GM23248 (cell line): ENCODE measurements at places on chromosomes 1 and 21. TPM values are rescaled to one million over a fixed set of nuclear protein-coding genes. Genes with fewer than 3 reads are reported as not detected.

DNA sequence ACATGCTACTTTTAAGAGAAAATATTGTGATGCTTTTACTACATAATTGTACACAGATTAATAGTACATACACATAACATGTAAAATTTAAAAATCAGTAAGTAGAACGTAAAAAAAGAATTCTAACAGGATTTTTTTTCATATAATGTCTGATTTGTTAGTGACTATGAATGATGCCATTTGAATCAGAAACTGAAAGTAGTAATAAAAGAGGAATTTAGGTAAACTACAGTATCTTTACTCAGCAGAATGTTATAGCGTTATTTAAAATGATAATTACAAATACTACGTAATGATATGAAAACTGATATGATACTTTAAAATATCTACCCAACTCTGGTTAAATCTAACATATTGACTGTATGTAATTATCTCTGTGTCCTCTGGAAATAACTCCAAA is 116.1 kb downstream of the DENND1B start:
- no peak for DNase-seq

GRCh38 chr1:52636721-52637695 is 4.0 kb downstream of the SHISAL2A start:
- DNase-seq, result no peak

- DNase-seq, result peak; percentile 3
Measured at GRCh38 chr1:238606457-238606856, 715.7 kb upstream of the ZP4 start.

Gene RCC1
- 17.5 and 17.9 TPM in 2 replicates for polyA plus RNA-seq

DNA sequence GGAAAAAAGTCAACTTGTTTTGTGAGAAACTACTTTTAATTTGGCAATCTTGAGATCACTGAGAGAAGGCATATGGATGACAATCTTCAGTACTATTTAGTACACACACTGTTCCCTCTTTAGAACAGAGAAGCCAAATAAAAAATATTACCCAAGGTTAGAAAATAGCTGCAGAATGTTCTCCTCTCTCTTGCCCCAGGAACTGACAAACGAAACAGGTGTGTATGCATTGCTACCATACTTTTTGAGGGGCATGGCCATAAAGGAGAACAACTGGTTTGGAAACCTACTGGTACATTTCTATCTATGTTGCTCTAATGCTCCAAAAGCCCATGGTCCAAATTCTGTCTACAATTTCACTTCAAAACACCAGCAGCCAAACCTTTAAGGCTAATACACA is 5.7 kb downstream of the TOR1AIP2 start:
- no peak for DNase-seq
